ENCODE measurements at places on chromosomes 5 and 9.

DNA sequence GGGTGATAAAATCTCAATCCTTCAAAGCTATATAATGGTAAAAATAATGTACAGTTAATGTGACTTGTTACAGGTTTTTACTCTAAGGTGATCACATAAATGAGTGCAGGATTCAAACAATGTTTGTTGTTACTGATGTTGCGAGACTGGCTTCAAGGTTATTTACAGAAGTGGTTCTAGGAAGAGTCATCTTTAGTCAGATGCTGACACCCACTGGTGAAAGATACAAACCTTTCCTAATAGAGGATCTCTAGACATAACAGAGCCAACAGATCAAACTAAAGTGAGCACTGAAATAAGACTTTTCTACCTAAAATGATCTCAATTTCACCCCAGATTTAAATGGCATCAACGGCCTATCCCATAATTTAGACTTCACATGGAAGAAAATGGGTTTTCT, 20.2 kb downstream of the ARSB start:
- no peak overlapping the region for H3K27ac ChIP-seq
- no peaks in the 10 kb centered on the region for H3K4me1 ChIP-seq
- no peaks in the 10 kb centered on the region for H3K27me3 ChIP-seq
- H3K36me3 ChIP-seq = peaks cover 9% of the 10 kb centered on the region
- no peak overlapping the region for H3K4me3 ChIP-seq

DNA sequence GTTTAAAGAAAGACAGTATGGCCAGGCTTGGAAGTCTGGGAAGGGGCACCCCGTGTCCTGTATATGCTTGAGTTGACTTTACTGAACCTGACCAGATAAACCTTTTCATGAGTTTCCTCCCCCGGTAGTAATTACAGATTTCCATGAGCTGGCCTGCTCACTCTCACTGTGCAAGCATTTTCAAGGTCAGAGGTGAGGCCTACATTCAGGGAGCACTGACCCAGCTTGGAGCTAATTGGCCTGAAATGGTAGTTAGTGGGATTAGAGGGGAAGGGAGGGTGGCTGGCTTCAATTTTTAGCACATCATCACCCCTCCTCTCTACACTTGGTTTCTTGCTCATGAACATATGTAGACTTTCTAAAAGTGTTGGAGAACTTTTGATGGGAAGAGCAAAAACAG, 99.2 kb downstream of the PSAT1 start:
- H3K27ac ChIP-seq = no peak overlapping the region
- H3K27me3 ChIP-seq = no peaks in the 10 kb centered on the region
- H3K4me3 ChIP-seq = no peak overlapping the region
- no peaks in the 10 kb centered on the region for H3K36me3 ChIP-seq

DNA sequence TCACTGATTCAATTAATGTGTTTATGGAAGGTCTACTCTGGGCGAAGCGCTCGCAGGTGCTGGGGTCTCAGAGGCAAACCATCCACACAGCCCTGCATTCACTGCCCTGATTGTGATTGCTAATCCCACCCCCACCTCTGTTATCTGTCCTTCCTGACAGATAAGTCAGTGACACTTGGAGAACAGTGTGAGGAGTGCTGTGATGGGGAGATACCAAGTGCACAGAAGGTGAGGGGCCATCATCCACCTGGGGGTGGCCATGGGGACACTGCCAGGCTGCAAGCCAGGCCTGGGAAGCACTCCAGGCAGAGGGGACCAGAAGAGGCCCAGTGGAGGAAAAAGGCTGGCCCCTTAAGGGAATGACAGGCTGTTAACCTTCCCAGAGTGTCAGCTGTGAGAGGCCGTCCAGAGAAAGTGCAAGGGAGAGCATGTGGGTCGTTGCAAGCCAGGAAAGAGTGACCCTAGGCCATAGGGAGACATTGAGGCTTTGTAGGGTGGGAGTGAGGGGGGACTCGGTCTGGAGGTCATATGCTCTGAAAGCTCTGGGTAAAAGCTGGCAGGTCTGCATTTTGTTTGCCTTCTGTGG, 18.0 kb downstream of the IL9 start:
- no peaks in the 10 kb centered on the region for H3K4me1 ChIP-seq
- H3K36me3 ChIP-seq = no peaks in the 10 kb centered on the region
- H3K4me3 ChIP-seq = no peak overlapping the region
- H3K27me3 ChIP-seq = no peaks in the 10 kb centered on the region

DNA sequence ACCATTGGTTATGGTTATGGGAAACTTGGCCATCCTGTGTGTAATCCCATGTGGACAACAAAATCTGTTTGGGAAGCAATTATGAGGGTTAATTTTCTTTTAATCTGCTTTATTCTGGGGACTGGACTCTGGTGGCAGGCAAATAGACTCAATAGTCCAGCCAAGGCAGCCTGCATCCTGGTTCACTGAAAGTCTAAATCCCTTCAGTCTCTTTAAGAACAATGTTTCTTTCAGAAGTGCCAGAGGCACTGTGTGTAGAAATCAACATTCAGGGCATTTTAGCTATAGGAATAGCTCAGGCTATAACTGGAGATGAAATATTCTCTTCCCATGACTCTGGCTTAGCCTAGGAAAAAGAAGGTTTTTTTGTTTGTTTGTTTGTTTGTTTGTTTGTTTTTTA, 118.0 kb downstream of the SPATA31D1 start:
- no peak overlapping the region for H3K4me3 ChIP-seq
- H3K36me3 ChIP-seq = no peaks in the 10 kb centered on the region
- no peak for DNase-seq
- H3K27ac ChIP-seq = no peak overlapping the region

- no peaks in the 10 kb centered on the region for H3K27me3 ChIP-seq
- no peaks in the 10 kb centered on the region for H3K4me1 ChIP-seq
- no peak overlapping the region for H3K4me3 ChIP-seq
- no peaks in the 10 kb centered on the region for H3K36me3 ChIP-seq
- no peak overlapping the region for H3K27ac ChIP-seq
Observed at GRCh38 chr5:102971676-102972293, 148.2 kb downstream of the GIN1 start.

DNA sequence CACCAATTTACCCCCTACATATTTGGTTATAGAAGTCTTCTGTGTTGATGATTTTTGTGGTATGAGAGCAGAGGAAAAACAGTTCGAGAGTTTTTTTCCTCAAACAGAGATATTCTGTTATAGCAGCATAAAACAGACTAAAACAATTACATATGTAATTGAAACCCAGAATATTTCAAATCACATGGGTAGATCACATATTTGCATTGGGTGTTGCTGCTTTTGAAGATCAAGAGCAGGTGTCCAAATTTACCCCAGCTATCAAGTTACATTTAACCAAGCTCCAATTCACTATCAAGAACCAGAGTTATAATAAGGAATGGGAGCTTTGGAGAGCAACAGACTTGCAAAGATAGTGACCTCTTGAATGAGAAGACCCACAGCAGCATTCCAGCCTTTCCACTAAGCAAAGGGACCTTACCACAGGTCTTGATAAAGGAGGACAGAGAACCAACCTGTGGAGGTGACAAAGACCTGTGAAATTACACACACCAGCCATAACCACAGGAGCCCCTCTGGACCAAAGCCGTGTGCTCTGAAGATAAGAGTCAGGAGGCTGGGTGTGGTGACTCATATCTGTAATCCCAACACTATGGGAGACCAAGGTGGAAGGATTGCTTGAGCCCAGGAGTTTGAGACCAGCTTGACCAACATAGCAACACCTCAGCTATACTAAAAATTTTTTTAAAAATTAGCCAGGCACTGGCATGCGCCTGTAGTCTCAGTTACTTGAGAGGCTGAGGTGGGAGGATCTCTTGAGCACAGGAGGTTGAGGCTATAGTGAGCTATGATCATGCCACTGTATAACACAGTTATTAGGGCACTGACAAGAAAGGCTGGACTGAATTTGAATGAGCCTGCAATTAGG, 4.0 kb upstream of the CCL28 start:
- DNase-seq = no peak
- no peaks in the 10 kb centered on the region for H3K36me3 ChIP-seq
- no peak overlapping the region for H3K27ac ChIP-seq
- H3K4me3 ChIP-seq = no peak overlapping the region
- no peaks in the 10 kb centered on the region for H3K4me1 ChIP-seq
- no peaks in the 10 kb centered on the region for H3K27me3 ChIP-seq

DNA sequence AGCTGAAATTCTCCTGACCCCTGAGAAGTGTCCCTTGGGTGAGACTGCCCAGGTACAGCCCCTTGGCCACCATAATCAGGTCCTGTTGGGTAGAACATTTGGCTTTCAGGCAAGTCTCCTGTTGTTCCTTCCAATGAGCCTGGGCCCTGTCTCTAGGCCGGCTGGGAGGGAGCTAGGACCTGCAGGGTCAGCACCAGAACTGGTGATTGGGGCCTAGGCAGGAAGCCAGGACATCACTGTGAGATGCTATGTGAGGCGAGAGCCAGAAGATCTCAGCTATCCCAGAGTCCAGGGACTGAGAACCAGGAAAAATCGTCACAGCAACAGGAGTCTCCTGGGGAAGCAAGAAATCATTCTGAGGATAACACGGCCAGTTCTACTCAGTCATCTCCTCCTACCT, 51.5 kb downstream of the PCDH1 start:
- no peak overlapping the region for H3K27ac ChIP-seq
- H3K36me3 ChIP-seq = no peaks in the 10 kb centered on the region
- DNase-seq = no peak
- H3K4me3 ChIP-seq = no peak overlapping the region

DNA sequence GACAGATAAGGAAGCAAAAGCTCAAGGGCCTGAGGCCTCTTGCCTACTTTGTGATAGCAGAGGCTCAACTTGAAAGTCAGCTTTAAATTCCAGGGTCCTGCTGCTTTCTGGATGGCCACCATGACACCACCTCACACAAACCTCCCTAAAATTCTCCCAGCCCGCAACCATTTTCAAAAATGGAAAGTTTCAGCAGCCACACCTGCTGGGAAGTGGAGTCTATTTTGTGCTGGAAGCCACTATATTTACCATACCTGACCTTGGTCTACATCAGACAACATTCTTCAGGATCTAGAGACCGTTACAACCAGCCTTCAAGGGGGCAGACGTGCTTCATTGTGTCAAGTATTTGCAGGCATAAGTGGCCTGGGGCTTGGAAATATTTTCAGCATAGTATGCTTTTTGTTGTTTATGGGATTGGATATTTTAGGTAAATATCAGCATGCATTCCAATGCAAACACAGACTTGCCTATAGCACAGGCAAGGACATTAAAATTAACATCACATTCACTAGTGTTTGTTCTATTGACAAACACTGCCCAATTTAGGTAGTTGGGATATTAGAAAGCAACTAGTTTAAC, 50.9 kb downstream of the BOD1 start:
- H3K4me1 ChIP-seq = no peaks in the 10 kb centered on the region
- H3K27ac ChIP-seq = no peak overlapping the region
- H3K27me3 ChIP-seq = no peaks in the 10 kb centered on the region
- no peaks in the 10 kb centered on the region for H3K36me3 ChIP-seq
- no peak overlapping the region for H3K4me3 ChIP-seq
- no peak for DNase-seq

- H3K4me1 ChIP-seq = no peaks in the 10 kb centered on the region
- no peaks in the 10 kb centered on the region for H3K27me3 ChIP-seq
- no peak for DNase-seq
- H3K27ac ChIP-seq = no peak overlapping the region
- H3K36me3 ChIP-seq = no peaks in the 10 kb centered on the region
- no peak overlapping the region for H3K4me3 ChIP-seq
Observed at GRCh38 chr5:18970000-18970399, 1018.0 kb downstream of the CDH18 start.

DNA sequence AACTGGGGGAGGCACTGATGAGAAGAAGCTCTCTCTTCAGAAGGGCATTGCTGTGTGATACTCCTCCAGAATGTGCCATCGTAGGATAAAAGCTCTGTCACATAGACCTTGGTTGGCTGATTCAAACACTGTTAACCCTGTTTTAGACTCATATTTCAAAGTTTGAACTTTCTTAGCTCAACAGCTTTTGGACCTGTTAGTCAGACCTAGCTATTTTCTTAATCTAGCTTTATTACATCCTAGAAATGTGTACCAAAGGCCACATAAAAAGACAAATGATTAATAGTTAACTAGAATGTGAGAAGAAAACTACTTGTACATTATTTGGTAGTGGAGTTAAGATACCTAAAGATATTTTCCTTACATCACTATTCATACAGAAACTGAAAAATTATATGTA, 4.3 kb downstream of the RHOBTB3 start:
- DNase-seq = no peak
- H3K36me3 ChIP-seq = no peaks in the 10 kb centered on the region
- H3K4me3 ChIP-seq = no peak overlapping the region
- H3K27me3 ChIP-seq = no peaks in the 10 kb centered on the region
- H3K4me1 ChIP-seq = peaks cover 18% of the 10 kb centered on the region
- H3K27ac ChIP-seq = no peak overlapping the region

DNA sequence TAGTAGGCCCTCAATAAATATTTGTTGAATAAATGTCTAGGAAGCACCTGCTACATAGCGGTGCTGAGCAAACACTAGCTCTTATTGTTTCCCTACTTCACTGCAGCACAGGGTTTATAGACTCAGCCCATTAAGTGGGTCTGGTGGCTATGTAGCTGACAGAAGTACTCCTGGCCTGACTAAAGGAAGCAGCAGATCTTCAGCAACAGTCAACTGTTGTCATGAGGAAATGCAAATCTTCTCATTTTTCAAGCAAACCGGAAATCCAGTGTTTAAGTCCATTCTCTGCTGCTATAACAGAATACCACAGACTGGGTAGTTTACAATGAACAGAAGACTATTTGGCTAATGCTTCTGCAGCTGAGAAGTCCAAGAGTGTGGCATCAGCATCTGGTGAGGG, 2.8 kb upstream of the TEX10 start:
- no peak overlapping the region for H3K27ac ChIP-seq
- H3K4me1 ChIP-seq = peaks cover 23% of the 10 kb centered on the region
- no peaks in the 10 kb centered on the region for H3K36me3 ChIP-seq
- H3K27me3 ChIP-seq = no peaks in the 10 kb centered on the region
- no peak overlapping the region for H3K4me3 ChIP-seq
- peak; percentile 32 for DNase-seq

DNA sequence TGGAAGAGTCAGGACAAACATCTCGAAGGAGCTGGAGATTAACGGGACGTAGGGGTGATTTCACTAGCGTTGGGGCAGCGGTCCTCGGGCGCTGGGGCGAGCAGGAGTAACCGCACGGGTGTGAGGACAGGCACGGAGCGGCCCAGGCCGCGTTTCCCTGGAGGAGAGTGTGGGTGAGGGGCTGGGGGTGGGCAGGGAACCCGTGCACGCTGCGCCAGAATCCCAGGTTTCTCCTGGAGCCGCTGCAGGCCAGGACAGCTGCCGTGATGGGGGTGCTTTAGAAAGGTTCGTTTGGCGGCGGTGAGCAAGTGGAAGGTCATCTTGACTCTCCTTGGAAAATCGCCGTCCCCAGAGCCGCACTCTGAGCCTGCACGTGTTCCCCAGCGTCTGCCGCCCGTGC, 290.2 kb upstream of the IRX1 start:
- H3K27me3 ChIP-seq = no peaks in the 10 kb centered on the region
- DNase-seq = no peak
- no peaks in the 10 kb centered on the region for H3K36me3 ChIP-seq
- no peak overlapping the region for H3K4me3 ChIP-seq

- H3K36me3 ChIP-seq = no peaks in the 10 kb centered on the region
- no peak for DNase-seq
- H3K27me3 ChIP-seq = no peaks in the 10 kb centered on the region
- H3K4me3 ChIP-seq = no peak overlapping the region
- no peaks in the 10 kb centered on the region for H3K4me1 ChIP-seq
Observed at GRCh38 chr9:29066141-29066640, 1492.9 kb upstream of the C9orf72 start.

Data from B cell (primary cell).